Fibroblast of skin of left quadriceps (primary cell): ENCODE measurements at places on chromosomes 13 and 19.

DNA sequence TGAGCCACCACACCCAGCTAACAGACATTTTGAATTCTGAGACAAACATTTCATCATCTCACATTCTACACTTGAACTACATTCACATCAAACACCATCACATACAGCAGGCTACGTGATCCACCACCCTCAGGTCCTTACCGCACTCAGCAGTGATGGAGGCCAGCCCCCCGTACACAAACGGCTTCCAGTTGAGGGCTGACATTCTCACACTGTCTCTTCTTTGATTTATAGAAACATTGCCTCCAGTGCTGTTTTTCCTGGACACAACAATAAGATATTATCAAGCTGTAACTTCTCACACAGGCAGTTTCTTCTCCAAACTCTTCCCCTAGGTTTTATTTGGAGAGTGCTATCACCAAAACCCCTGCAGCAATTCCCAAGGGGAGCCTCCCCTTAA is 7.0 kb downstream of the SLC25A30 start:
- DNase-seq = no peak

GRCh38 chr13:32047088-32047487 is 15.5 kb downstream of the FRY start:
- no peak for DNase-seq

- DNase-seq = peak; percentile 83
Measured at GRCh38 chr13:45681113-45681512, 21.0 kb upstream of the CBY2 start.

- DNase-seq = no peak
Measured at GRCh38 chr19:11680689-11681302, 58.0 kb downstream of the ZNF823 start.

GRCh38 chr19:13303381-13304129 is 153.3 kb downstream of the IER2 start:
- DNase-seq = no peak

GRCh38 chr19:18589380-18590272 is 1.0 kb downstream of the REX1BD start:
- peak; percentile 44 for DNase-seq

DNA sequence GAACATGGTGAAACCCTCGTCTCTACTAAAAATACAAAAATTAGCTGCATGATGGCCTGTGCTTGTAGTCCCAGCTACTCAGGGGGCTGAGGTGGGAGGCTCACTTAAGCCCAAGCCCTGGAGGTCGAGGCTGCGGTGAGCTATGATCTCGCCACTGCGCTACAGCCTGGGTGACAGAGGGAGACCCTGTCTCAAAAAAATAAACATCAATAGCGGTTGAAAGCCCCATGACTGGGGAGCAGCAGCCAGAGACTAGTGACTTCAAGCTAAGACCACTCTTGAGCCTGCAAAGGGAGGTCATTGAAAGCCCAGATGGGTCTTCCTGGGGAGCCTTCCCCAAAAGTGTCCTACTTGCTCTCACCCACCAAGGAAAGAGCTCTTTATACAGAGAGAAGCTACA is 11.9 kb upstream of the ZNF709 start:
- DNase-seq = no peak

DNA sequence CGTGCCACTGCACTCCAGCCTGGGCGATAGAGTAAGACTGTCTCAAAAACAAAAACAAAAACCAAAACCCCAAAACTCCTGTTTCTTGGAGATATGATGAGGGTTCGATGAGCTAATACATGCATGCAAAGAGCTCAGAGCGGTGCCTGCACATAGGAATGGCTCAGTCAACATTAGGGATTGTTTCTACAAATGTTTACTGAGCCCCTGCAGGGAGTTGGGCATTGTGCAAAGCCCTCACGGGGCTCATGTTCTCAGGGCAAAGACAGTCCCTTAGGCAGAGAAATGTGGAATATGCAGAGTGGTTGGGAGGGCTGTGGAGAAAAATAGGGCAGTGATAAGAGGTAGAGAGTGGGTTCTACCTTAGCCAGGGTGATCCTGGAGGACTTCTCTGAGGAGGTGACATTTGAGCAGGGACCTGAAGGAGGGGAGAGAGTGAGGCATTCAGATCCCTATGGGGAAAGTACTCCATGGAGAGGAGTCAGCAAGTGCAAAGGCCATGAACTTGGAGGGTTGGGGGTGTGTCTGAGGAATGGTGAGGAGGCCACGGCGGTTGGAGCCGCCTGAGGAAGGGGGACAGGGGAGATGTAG is 1.5 kb upstream of the EHD2 start:
- DNase-seq = no peak

DNA sequence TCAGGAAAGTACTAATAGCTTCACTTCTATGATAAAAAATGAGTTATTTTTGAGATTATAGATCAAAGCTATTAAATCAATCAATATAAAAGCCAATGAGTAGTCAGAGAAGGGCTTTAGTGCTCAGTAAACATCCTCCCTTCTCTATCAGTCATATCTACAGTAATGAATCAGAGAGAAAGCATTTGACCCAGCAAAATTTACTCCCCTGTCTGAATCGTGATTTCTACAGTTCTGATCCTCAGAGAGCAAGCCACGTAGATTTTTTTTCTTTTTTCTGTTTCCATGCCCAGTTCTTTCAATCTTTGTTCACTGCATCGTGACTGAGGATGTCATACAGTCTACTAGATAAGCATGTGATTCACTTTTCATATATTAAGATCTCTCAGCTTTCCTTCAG is 16.2 kb upstream of the MBNL2 start:
- no peak for DNase-seq

DNA sequence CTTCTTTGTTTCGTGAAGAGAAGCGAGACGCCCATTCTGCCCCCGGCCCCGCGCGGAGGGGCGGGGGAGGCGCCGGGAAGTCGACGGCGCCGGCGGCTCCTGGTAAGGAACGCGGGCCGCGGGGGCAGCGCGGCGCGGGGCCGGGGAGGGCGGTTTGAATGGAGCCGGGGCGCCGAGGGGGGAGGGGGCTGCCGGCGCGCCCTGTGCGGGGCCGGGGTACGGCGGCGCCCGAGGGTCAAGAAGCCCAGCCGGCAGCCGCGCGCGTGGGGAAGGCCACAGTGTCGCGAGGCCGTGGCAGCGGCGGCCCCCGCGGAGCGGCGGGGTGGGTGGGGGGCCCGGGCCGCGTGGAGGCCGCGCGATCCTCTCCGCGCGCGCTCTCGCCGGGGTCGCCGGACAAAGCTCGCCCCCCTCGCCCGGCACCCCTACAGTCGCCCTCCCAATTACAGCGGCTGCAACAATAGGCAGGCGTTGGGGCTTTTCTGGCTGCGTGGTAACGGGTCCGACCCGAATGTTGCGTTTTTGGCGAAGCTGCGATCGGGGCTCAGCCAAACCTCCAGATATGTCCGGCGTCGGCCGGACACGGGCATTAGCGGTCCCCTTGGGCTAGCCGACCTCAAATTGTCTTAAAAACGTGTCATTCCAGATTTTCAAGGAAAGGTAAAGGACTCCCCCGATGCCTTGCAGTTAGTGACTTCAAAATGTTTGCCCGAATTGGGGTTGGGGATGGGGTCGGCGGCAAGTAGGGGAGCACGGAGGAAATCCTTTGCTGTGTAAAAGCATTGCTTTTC is 437 bp downstream of the SMARCA4 start:
- DNase-seq = no peak

DNA sequence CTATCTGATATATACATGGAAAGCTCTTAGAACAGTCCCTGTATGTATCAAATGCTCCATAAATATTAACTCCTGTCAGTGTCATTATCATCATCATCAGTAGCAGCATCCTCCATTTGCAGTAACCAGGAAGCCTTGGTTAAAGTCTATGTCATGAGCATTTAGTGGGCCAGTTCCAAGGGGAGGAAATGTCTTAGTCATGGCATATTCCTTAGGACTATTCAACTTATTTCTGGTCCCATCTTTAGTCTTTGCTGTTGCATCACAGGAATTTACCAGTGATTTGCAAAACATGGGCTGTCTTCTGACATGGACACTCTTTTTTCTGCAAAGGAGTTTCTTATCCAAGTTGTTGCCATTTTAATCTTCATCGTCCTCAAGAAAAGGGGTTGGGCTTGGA is 98.4 kb downstream of the WDFY2 start:
- DNase-seq = no peak

GRCh38 chr13:105937451-105937850 is 598.0 kb downstream of the EFNB2 start:
- DNase-seq = no peak

GRCh38 chr19:39032063-39032918 is at the start of gene FBXO27:
TSS of gene FBXO27 (minus strand) at chr19:39032549. CDS start at chr19:39032227, 322 bp downstream.
- no peak for DNase-seq

DNA sequence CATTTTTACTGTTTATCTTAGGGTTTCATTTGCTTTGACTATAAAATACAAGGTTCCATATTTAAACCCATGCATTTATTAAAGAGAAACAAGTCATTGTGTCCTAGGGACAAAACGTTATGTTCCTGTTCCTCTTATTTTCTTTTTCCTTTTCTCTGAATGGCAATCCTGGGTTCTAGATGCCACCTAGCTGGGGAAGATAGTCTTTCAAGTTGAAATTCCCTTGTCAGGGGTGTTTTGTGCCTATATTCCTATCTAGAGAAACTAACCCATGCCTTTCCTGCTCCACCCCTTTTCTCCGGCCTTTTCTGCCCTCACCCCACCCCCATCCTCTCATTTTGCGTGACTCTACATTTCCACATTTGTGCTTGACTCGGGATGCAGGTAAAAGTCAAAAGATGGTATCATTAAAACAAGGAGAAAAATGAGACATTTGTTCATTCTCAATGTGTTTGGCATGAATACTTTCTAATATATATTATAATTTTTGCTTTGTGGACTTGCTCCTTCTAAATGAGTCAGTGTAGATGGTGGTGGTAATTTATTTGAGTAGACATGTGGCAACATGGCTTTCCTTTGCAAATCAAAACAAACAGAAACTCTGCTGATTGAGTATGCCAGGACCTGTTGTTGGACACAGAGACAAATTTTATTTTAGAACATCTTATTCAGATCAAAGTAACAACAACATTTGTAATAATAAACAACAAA is 26.8 kb upstream of the STARD13 start:
- DNase-seq = no peak

DNA sequence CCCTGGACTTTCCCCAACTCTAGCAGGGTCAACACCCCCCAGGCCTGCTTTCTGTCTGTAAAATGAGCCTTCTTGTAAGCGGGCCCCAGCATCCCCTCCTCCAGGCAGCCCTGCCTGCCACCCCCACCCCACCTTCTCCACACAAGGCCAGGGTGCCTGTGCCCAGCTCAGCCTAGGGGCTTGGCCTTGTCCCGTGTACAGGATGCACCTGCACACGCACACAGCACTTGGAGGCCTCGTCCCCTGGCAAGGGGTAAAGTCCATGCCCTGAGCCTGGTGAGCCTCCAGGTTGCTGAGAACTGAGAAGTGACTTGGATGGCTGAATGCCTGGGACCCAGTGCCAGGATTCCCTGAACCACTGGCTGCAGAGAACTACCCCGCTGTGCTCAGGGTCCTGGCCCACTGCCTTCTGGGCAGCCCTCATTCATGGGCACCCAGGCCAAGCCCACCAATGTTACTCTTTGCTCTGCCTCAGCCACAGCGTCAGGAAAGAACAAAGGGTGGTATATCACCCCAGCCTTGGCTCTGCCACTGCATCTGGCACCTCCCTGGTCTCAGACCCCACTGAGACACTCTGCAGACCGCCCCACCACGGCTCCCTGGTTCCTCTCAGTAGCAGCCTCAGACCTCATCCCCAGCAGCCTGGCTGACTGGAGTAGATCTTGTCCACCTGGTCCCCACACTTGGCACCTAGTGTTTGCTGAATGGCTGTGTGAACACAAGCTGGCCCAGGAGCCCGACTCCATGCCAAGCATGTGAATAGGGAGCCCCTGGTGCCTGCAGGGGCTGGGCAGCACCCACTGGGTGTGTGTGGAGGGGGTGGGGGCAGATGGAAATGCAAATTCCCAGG is 1.8 kb upstream of the TM6SF2 start:
- no peak for DNase-seq

DNA sequence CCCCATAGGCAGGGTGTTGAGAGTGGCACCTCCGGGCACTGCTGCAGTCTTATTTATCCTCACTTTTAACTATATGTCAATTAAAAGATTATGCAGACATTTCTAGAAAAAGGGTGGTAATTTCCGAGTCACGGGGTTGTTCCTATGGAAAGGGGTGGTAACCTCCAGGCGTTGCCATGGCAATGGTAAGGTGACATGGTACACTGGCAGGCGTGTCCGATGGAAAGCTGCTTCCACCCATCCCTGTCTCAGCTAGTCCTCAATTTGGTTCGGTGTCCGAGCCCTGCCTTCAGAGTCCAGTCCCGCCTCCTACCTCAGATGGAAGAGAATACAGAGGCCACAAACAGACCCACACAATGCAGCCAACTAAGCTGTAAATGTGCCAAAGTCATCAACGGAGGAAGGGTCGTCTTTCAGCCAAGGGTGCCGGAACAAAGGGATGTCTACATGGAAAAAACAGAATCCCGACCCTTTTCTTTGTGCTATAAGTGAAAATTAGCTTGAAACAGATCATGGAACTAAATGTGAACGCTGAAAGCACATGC is 72.6 kb upstream of the C13orf46 start:
- no peak for DNase-seq

GRCh38 chr13:37534181-37534580 is 64.4 kb downstream of the POSTN start:
- peak; percentile 78 for DNase-seq

DNA sequence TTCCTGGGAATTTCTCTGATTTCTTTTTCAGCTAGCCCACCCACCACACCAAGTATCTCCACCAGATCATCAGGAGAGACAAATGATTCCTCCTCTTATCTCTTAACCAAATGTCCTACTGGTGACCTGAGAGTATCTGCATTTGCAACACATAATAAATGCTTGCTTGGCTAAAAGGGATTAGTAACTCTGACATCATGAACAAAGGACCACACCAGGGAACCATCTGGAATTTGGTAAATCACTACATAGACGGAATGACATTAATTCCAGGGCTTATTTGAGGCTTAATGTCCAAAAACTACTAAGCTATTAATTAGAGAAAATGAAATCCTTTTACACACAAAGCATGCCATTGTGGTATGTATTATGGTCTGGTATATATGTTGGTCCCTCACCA is 139.0 kb downstream of the RAP2A start:
- peak; percentile 26 for DNase-seq

- no peak for DNase-seq
Measured at GRCh38 chr19:40933025-40933424, 51.0 kb upstream of the CYP2A7 start.

- DNase-seq = no peak
Measured at GRCh38 chr19:7873304-7874075, 700 bp downstream of the PRR36 start.

- DNase-seq = no peak
Measured at GRCh38 chr13:110973007-110973700, 58.3 kb upstream of the ANKRD10 start.
